ENCODE measurements at places on chromosomes 4 and X.

GRCh38 chr4:63580796-63581475, 828.3 kb downstream of the TECRL start:
- no peak for DNase-seq

GRCh38 chrX:148024425-148025148, 43.5 kb downstream of the FMR1NB start:
- no peak for DNase-seq

DNA sequence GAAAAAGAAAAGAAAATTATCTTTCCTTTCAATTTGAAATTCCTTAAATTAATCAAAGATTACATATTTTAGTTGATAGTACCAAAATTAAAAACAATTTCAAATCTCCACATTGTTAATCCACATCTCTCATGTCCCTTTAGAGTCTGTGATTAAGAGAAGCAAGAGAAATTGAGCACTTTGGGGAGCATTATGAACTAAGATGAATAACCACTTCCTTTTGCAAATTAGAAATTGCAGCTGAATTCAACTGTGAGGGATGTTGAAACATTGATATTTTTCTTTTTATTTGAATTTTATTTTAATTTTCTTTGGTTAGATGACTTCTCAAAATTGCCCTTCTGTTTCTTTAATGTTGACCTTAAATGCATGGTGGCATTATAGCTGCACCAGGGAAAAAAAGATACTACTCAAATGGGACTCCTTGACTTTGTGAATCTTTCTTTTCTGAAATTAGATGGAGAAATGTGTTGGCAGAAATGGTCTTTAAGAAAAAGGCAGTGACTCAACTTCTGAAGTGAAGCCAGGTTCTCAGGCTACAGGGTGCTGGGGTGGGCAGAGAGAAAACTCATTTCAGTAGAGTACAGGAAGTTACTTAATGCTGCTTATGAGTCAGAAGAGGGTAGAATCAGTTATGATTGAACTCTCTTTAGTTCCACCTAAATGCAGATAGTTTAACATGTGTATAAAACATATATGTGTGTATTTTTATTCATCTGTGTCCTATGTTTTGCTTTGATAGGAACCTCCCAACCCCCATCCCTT, 92.0 kb upstream of the TNIP3 start:
- no peak for DNase-seq

DNA sequence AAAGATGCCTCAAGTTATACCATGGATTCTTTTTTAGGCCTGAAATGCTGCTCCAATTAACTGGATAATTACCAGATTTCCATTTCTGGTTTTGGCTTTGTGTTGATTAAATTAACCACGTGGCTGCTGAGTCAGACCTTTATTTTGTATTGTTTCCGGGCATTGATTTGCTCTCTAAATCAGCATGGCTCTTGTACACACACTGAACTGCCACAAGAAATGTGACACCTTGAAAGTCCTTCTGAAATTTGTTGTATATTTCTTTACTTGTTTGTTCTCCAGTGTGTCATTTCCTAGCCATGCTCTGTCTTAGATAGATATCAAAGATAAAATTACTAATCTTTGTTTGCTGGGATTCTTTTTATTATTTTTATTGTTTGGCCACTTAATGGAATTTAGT, 11.7 kb downstream of the MTTP start:
- DNase-seq = no peak

DNA sequence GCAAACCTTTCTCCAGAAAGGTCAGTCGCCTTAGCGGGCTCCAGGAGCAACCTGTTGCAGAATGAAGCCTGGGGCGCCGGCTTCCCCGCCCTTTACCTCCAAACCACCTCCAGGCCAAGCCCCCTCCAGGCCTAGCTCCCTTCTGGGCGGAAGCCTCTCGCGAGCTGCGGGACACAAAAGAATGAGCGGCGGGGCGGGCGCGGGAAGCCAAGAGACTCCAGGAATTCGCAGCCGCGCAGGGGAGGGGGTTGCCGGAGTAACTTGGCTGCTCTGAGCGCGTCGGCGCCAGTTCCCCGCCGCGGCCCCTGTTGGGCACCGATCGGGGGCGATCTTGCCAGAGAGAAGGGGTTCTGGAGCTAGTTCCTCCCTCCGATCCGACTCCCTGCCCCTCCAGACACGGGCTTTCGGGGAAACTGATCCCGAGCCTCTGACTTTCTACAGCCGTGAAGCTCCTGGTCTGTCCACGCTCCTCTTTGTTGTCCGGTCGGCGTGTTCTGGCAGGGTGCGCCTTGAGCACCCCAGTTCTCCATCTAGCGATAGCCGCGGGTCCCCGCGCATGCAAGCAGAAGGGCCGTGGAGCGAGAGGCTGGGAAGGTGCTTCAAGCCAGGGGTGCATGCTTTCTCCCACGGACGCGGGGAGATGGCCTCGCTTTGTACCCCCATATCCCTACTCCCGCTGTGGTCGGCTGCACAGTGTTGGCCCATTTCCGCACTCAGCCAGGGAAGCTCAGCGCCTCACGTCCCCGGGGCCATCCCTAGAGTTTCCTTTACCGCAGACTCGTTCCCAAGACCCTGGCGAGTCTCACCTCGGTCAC, 1.2 kb downstream of the PROM1 start:
- no peak for DNase-seq

DNA sequence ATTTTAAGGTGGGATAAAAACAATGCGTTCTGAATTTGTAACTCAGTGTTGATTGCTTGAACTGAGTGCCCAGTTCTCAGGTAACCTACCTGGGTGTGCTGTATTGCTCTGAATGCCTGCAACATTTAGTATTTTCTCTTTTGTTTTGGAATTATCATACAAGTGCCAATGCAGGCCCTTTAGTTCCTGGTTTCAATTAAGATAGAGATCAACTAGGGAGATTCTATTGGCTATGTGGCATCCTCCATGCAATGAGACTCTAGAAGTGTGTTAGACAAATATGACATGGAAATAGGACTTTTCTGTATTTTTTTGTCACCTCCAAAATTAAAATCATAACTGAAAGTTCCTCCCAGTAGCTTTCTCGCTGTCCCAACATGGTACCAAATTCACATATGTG, 438.7 kb upstream of the IGFBP7 start:
- DNase-seq = no peak

DNA sequence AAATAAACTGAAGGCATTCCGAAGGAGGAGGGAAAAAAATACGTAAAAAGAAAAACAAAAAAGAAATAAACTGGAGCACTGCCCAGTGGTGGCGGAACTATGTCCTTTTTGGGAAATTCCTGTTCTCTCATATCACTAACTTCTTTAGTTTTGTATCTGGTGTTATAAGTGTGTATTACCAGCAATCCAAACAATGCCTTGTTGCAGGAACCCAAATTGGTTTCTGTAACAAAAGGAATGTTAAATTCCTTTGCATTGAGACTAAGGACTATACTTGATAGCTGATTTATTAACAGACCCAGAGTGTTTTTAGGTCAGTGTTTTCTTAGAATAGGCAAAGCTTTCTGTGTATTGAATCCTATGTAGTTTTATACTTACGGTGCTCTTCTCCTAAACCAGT, 6.6 kb downstream of the CCNG2 start:
- DNase-seq = no peak

DNA sequence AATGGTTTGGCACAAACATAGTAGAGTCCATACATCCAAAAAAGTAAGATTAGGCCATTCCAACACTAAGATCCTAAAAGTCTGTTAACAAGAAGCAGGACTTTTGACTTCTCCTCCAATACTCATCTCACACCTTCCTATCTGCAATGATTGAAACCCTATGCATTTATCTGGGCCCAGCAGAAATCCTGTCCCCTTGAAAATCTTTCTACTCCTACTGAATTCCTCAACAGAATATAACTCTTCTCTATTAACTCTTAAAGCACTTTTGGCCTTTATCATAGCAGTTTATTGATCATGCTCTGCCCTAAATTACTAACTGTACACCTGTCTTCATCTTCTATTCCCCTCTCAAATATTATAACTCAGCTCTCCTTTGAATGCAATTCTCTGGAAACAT, 4.6 kb downstream of the G3BP2 start:
- no peak for DNase-seq

Measured in anterior cingulate cortex (tissue), 58 donors.